Ascending aorta (tissue), 2 donors: ENCODE measurements at places on chromosomes 5 and 9. TPM values are rescaled to one million over a fixed set of nuclear protein-coding genes. Genes with fewer than 3 reads are reported as not detected.

- no peak for DNase-seq
These were observed 81.1 kb downstream of the EGFLAM start for GRCh38 chr5:38339446-38339845.

DNA sequence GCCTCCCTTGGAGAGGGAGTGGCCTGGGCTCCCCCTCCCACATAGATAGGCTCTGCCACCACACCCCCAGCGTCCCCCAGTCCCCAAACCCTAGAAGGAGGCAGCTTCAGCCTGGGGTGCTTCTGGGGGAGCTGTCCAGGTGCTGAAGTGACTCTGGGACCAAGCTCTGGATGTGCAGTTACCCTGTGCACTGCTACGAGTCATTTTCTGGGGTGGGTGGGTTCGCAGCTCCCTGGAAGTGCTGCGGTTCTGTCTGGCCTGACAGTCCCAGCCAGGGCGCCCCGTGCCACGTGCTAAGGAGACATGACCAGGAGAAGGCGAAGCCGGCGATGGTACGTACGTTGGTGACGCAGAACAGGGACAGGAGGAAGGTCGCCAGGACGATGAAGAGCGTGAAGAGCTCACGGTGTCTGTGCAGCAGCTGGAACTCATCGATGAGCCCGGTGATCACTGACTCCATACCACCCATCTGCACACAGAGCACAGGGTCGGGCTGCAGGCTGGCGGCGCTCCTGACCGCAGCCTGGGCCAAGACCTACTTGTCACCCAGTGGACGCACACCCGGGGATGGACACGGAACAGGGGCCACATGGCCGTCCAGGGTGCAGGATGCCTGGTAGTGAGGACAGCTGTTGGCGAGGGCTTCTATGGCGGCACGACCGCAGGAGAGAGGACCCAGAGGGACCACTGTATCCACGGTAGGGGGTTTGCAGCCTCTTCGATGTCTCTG, 35.7 kb downstream of the SLC6A3 start:
- DNase-seq: no peak

The PTGES gene
- total RNA-seq: 8.9 TPM

The ARRDC3 gene
- 30.1 TPM for total RNA-seq

DNA sequence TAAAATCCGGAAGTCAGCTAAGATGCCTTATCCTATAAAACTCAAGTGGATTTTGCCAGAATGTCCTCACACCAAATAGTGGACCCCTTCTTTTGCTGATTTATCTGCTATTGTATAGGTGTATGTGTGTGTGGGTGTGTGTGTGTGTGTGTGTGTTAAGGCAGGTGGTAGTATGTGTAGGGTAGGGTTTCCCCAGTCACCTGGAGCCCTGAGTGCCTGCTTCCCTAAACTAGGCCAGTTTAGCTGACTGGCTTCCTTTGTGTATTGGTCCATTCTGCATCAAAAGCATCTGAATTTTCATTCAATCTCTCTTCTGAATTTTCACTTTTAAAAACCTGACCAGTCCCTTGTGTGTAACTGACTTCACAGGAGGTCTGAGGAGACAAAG, 42.2 kb upstream of the LCP2 start:
- no peak for DNase-seq

The CNTNAP3B gene
- total RNA-seq: 47.1 TPM

- no peak for DNase-seq
These were observed 75.9 kb downstream of the RAD23B start for GRCh38 chr9:107358986-107359385.

DNA sequence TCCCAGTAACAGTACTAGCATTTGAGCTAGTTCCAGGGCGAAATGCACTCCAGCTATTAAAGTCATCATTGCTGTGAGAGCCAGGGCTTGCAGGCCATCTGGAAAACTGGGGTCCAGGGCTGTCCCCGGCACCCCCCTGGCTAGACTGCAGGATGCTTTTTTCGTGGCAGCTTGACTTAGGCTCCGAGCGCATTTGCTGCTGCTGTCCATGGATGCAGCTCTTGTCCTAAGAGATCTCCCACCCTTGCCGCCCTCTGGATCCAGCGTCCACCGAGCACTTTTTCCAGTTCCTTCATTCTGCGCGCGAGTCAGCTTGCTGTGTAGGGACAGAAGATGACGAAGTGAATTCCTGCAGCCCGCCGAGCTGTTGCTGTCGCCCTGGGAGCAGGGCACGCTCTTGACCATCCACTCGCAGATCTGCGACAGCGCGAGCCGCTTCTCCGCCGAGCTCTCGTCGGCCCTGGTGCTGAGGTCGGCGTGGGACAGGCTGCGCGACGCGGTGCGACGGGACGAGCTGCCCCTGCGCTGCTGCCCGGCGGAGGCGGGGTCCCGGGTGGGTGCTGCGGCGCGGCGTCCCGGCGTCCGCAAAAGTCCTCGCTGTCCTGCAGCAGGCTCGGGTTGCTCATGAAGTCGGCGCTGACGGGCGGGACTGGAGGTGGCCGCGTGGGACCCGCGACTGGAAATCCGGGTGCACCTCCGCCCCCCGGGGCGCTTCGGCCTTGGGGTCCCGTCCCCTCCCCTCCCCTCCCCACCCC, 30.7 kb downstream of the OR2V1 start:
- DNase-seq: no peak

- no peak for DNase-seq
These were observed 34.5 kb upstream of the RASA1 start for GRCh38 chr5:87233143-87233542.

DNA sequence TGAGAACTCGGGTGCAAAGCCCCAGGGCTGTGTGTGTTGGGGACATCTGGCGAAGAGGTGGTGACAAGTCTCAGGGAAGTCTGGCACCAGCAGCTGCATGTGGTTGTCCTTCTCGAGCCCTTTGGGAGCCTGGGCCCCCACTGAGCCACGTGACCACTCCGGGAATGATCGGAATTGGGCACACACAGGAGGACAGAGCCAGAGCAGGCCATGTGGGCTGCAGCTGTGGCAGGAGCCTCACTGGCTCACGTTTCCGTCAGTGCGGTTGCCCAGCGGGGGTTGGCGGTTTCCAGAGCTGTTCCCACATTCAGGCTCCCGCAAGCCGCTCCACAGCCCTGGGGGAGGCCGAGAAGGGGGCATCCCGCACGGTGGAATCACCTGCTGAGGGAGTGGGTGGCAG, 6.8 kb upstream of the CEL start:
- DNase-seq: no peak

The INSL6 gene
- total RNA-seq: not detected

GRCh38 chr9:137007816-137008270, 11.5 kb upstream of the CLIC3 start:
- DNase-seq: no peak

DNA sequence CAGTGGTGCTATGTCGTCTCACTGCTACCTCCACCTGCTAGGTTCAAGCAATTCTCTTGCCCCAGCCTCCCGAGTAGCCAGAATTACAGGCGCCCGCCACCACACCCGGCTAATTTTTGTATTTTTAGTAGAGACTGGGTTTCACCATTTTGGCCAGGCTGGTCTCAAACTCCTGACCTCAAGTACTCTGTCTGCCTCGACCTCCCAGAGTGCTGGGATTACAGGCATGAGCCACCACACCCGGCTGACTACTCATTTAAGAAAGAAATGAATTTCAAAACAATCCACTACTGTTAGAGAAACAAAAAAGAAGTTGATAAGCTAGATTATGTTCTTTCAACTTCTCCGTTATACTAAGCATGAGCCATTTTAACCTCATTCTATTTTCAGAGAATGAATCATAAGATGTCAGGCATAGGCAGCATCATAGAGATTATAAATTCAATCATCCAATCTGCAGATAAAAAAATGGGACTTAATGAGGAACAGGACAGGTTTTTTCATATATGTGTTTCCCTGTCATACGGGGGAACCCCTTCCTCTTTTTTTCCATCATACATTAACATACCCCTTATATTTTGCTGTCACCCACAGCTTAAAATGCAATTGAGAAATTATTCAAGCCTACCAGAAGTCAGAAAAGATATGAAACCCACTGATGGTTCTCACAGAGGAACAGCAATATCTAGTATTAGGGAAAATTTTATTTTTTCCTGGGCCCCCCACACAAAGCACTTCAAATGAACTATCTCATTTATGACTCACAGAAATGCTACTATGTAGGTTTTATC, 26.5 kb upstream of the ADRB2 start:
- no peak for DNase-seq

The MAP3K1 gene
- 14.7 TPM for total RNA-seq

DNA sequence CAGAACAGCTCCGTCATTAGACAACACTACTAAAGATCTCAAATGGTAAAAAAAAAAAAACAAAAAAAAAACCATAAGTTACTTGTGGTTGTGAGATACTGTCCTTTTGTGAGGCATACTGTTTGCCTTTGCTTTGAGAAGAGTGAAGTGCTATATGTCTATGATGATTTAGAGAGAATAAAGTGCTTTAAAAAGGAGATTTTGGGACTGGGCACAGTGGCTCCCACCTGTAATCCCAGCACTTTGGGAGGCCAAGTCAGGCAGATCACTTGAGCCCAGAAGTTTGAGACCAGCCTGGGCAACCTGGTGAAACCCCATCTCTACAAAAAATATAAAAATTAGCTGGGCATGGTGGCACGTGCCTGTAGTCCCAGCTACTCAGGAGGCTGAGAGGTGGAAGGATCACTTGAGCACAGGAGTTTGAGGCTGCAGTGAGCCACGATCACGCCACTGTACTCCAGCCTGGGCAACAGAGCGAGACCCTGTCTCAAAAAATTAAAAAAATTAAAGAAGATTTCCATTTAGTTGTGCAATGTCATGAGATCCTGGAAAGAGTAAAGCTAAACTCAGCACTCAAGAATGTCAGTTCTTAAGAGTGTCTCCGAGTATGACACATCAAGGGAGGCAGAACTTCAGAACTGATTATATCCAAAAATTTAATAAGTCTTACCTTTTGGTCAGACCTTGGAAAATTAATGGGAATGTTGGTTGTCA, 87.3 kb downstream of the PRDM6 start:
- DNase-seq: no peak

The ZNF483 gene
- total RNA-seq: 3.1 TPM

The PFN3 gene
- total RNA-seq: not detected

DNA sequence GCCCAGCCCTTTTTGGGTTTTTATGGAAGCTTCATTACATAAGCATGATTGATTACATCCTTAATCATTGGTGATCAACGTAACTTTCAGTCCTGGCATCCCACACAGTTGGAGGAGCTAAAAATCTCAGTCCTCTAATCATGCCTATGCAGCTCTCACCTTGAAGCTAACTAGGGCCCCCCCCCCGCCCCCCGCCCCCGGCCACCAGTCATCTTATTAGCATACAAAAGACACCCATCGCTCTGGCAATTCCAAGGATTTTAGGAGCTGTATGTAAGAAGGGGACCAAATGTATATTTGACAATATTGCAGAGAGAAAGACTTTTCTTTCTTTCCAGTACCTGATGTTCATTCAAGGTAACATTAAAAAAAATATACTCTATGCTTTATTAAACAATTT, 19.0 kb downstream of the ENC1 start:
- no peak for DNase-seq

GRCh38 chr5:167993771-167994170, 297.7 kb upstream of the WWC1 start:
- DNase-seq: no peak

The BBLN gene
- 389 TPM for total RNA-seq

The PJA2 gene
- 56.1 TPM for total RNA-seq

- no peak for DNase-seq
These were observed 41.3 kb upstream of the LPCAT1 start for GRCh38 chr5:1564824-1565736.

DNA sequence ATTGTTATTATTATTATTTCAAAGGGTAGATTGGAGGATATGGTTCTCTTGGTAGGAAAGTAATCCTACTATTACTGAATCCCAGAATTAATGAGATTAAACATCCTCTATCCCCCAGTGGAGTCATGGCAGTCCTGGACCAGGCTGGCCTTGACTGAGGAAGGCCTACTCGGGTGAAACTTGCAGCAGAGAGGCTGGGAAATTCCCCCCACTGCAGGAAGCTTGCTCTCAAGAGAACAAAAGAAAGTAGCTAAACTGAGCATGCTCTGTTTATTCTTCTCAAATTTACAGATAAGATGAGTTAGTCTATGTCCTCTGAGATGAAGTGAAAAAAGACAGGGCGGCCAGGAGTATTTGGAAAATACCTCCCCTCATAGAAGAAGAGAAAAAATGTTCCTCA, 233.9 kb upstream of the RPS23 start:
- no peak for DNase-seq

DNA sequence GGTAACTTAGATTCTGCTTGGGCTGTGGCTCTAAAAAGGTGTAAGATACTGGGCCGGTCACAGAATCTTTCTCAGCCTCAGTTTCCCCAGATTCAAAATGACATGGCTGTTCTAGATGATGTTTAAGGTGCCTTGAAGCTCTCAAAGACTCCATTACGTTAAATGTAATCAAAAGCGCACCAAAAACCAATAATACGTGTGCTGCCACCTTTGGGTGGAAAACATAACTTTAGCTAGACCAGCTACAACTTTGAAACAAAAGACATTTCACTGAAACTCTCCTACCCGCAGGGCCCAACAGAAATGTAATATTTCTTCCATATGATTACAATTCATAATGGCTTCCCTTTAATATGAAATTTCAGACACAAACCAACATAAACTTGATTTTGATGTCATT, 35.0 kb upstream of the PCSK5 start:
- no peak for DNase-seq

- no peak for DNase-seq
These were observed 4.8 kb upstream of the ENTPD2 start for GRCh38 chr9:137058521-137059234.

The ZNF300 gene
- 2.9 TPM for total RNA-seq

The PCDHGA8 gene
- total RNA-seq: 3.2 TPM

DNA sequence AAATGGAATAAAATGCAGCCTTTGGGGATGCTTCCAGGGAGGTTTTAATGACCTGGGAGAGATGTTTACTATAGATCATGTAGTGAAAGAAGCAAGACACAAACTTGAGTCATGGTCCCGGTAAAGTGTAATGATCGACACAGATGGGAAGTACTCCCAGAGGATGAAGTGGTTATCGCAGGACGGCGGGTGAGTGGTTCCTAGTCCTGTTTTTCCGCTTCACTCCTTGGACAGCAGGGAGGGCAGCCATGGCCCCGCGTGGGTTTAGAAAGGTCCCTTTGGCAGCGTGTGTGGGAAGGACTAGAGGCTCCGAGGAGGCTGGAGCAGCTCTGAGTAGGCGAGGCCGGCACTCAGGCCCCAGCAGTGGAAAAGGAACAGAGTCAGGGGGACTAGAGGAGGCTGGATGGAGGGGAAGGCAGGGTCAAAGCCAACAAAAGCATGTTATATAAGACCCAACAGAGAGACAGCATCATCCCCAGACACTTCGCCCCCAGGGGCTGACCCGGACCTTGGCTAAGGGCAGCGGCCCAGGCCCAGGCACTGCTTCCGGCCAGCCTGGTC, 49.2 kb upstream of the STXBP1 start:
- no peak for DNase-seq

DNA sequence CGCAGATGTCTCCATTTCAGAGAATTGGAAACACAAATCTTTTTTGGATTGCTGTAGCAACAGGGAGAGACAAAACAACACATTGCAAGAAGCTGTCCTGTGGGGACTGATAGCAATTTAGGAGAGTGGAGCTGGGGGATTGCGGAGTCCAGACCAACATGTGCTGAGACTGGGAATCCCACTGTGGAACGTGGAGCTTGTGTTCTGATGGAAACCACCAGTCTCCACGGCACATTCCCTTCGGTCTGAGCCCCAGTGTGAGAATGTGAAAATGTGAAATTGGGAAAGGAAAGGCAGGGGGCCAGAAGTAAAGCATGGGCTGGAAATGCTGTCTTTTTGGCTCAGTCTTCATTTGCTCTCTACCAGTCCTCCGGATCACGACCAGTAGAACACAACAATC, 348.8 kb upstream of the TNC start:
- DNase-seq: no peak
